ENCODE measurements at places on chromosomes 13 and 19.

- no peak for DNase-seq
Measured at GRCh38 chr13:44351505-44351854, 22.1 kb upstream of the SERP2 start.

DNA sequence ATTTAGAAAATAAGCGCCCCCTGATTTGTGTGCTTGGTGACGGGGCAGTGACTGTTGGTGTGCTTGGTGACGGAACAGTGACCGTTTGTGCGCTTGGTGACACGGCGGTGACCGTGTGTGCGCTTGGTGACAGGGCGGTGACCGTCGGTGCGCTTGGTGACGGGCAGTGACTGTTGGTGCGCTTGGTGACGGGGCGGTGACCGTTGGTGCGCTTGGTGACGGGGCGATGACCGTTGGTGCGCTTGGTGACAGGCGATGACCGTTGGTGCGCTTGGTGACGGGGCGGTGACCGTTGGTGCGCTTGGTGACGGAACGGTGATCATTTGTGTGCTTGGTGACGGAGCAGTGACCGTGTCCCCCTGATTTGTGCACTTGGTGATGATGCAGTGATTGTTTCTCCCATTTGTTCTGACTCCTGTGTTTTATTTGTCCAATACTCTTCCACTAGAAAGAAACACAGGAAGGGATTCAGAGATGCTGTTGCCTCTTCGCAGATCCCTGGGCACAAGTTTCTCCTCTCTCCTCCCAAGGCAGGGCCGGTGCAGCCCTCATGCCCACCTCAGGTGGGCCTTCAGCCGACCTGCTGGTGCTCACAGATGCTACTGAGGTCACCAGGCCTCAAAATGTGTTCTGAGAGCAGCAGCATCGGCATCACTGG lies 128.3 kb downstream of the ATP11A start:
- DNase-seq = no peak

GRCh38 chr19:944663-945241 lies 18.9 kb downstream of the ARID3A start:
- DNase-seq = no peak

DNA sequence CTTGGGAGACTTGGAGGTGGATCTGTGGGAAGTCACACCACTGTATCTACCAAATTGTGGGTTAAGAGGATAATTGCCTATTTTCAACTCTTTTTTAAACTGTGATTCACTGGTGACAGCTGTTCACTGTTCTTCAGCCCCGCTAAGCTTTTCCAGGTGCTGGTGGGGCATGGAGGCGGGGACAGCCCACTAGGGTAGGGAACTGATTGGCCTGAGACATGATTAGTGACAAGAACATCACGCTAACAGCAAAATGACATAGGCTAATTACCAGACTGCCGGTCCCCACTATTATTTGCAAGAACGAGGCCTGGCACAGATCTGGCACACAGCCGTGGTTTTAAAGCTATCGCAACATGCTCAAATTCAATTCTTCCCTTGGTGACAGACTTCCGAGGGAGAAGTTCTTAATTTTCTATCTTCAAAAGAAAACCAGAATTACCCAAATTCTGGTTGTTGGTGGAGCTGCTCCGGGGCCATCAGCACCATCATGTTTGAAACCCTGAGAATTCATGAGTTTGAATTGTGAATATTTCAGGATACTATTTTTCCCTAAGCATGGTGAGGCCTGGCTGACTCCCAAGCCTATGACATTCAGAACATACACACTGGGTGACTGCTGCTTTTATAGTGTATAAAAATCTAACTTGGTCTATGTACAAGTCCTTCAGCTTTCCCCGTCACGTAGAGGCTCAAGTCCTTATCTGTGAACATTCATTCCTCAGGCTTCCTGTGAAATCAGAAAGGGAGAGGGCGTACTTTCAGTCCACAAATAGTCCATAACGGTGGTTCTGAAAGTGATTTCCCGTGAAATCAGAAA lies 17.9 kb downstream of the DOCK9 start:
- no peak for DNase-seq

- peak; percentile 10 for DNase-seq
Measured at GRCh38 chr19:44600466-44600865, 12.9 kb upstream of the IGSF23 start.

DNA sequence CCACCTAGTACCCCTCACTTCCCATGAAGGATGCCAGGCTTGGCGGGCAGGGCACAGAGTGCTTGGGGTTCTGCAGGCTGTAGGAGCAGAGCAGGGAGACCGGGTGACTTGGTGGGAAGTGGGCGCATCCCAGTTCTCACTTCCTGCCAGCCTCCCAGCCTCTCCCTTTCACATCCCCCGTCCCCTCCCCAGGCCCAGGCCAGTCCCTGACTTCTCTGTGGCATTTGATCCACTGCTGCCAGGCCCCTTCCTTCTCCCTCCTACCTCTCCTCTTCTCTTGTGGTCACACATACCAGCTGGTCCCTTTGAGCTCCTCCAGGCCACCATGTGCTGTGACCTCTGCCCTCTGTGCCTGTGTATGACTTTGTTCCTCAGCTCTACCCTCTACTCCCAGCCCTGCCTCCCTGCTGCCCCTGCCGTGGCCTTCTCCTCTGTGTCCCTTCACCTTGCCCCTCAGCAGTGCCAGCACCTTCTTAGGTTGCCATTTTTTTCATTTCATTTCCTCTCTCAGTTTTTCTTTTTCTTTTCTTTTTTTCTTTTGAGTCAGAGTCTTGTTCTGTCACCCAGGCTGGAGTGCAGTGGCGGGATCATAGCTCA lies 19.5 kb downstream of the MYO1F start:
- DNase-seq = no peak

DNA sequence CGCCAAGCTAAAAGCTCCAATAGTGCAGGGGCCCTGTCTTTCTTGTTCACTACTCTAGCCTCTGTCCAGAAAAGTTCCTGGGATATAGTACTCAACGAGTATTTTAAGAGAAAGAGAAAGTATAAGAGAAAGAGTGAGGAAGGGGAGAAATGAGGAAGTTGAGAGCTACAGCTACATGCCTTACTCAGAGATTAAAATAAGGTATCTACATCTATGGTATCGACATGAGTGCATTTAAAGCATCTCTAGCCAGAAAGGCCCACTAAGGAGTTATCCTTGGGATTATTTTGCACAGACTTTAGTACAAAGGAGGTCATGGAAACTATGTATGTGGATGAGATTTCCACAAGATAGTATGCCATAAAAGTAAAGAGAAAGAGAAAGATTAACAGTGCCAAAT lies 28.5 kb downstream of the MYCBP2 start:
- DNase-seq = no peak

DNA sequence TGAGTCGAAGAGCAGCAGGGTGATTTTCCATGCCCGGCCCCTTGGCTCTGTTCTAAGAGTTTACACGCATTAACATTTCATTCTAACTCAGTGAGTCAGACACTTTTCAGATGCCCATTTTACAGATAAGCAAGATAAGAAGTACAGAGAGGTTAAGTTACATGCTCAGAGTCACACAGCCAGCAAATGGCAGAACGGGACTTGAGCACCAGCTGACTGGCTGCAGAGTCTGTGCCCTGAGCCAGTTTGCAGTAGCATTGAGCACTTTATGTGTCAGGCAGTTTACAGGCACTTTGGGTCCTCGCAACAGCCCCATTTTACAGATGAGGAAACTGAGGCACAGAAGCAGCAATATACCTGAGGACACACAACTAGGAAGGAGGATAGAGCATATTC lies 19.0 kb downstream of the CCDC8 start:
- DNase-seq = no peak

- DNase-seq = peak; percentile 100
Measured at GRCh38 chr19:4402171-4403004, at the start of gene CHAF1A. CHAF1A (plus strand) TSS chr19:4402640; CDS start chr19:4402763, 123 bp downstream.

GRCh38 chr19:18274781-18275356 lies 617 bp upstream of the IQCN start:
- DNase-seq = peak; percentile 91

GRCh38 chr13:68927387-68928026 lies 1180.1 kb upstream of the ATXN8OS start:
- DNase-seq = peak; percentile 2

DNA sequence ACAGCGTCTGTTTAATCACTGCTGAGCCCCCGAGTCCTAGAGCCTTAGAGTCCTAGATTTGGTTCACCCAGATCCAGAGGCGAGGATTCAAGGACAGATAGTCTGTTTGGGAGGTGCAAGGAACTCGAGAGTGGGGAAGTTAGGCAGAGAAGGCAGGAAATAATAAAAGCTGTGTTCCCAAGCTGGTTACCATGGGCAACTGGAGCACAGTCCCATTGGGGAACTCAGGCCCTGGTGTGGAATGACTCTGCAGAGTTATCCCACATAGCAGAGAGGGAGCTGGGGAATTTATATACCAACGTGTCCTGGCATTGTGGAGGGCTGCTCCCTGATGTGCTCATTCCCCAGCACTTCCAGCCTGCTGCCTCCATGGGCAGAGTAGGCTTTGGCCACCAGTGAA lies 9.7 kb downstream of the IGSF23 start:
- DNase-seq = peak; percentile 32

DNA sequence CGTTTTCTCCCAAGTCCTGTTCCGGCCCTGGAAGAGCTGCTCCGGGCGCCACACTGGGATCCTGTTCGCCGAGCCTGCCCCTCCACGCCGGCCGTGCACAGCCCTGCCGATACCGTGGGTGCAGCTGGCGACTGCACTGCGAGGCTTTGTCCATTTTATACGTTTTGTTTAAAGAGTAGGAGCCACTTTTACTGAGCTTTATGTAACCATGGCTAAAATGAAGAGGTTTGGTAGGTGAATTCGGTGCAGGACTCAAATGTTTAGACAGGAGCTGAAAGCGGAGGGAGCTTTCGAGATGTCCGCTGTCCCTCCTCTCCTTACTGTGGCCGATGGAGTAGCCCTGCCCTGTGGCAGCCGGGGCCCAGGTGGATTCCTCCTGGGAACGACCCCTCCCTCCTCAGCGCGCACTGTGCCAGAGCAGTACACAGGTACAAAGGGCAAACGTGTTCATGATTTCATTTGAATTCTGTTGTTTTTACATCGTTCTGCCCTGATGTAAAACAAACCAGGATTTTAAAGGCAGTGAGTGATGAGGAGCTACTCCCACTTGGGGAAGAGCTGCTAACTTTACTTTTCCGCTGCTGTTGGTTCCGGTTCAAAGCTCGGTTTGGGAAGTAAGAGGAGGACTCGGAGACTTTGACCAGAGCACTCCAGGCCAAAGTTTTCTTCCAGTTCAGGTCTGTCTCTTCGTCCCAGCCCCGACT lies 1.7 kb downstream of the COL4A2 start:
- no peak for DNase-seq

DNA sequence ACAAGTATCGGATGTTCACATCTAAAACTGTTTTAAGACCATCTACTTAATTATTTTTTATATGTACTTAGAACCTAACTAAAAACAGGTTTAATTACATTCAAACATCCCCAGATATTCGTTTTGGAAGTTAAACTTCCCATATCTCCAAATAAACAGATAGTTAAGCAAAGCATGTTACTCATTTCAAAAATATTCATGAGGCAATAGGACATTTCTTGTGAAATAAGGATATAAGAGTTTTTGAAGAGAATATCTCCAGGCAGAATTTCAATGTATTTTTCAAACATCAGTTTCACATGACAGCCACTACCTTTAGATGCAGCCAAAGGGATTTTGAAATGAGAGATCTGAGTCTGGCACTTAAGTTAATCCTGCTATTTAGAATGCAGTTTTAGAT lies 697.5 kb downstream of the SLITRK1 start:
- DNase-seq = peak; percentile 68

DNA sequence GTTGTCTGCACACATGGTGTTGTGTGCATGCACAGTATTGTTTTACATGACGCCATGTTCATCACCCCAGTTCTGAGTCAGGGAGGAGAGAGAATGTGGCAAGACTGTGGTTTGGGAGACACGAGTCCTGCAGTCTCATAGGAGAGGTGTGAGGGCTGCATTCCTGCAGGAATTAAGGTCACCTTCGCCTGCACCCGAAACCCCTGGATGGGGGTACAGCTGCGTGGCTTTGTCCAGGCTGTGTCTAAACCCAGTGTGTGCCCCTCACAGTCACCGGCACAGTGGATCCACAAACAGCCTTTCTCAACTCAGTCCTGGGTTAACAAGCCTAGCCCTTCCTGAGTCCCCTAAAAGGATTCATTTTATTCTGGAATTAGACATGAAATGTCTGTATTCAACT lies 5.7 kb downstream of the ADPRHL1 start:
- no peak for DNase-seq

- DNase-seq = peak; percentile 98
Measured at GRCh38 chr19:1252821-1253513, 4.6 kb downstream of the MIDN start.
